ENCODE measurements at places on chromosomes 6 and 20.

GRCh38 chr6:116254297-116255056, 602 bp upstream of the TSPYL4 start:
- no peak for DNase-seq

DNA sequence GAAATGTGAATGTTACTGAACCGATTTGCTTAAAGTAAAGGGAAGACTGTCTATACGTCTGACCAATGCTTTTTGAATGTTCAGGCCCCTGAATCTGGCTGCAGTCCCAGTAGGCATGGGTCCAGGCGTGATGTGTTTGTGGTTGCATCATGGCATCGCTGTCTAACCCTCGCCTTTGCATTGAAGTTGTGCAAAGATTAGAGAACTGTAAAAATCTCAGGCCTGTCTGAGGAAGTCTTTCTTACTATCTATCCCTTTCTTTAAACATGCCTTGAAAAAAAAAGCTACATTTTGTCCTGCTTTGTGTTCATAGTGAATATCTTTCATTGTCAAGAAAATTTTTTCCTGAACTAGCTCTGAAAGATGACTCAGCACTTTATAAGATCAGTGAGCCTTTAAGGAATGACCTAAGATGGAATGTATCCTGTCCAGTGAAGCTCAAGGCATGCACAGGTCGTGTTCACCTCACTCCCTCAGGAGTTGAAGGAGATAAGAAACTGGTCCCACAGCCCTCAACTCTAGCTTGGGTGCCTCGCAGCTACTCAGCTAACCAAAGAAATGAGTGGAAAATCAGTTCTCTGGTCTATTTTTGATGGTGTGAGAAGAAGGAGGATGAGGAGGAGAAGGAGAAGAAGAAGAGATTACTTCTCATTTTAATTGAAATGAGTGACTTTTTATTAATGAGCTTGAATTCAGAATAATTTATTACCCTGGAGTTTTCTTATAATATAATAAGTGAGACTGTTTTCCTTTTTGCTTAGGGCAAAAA, 48.6 kb downstream of the TPD52L1 start:
- DNase-seq = no peak

DNA sequence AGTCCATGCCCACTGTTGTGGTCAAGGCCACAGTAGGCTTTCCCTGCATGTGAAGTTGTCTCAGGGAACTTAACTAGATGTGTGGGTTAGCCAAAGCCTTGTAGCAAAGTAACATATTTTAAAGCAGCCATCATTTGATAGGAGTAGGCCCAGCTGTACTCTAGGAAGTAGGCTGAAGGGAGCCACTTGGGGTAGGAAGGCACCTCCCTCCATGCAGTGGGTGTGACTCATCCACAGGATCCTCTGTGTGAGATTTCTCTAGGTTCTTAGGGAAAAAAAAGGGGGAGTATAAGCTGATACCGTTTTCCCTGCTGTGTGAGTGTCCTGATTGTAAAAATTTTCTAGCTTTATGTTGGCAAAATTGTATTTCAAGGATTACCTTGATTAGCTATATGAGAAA, 44.7 kb downstream of the VAPB start:
- no peak for DNase-seq

DNA sequence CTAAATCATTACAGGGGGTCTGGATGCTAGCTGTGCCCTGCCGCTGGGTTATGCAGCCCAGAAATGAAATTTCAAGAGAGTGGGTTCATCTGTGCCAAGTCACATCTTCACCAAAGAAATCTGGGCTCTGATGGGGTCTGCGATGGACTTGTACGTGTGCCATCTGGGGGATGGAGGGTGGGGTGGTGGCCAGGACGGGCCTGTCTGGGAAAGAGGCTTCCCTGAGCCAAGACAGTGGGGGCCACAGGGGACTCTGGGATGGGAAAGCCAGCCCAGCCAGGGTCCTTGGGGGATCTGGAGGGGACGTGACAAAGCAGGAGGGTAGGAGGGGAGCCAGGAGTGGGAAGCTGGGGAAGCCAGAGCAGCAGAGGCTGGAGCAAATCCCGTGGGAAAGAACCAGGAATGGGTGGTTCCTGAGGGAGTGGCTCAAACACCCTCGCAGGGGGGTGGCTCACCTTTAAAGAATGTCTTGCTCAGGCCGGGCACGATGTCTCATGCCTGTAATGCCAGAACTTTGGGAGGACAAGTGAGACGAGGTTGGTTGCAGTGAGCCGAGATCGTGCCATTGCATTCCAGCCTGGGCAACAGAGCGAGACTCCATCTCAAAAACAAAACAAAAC, 36.3 kb upstream of the SULF2 start:
- peak; percentile 30 for DNase-seq

- no peak for DNase-seq
Observed at GRCh38 chr20:63885264-63886053, 9.5 kb upstream of the DNAJC5 start.

DNA sequence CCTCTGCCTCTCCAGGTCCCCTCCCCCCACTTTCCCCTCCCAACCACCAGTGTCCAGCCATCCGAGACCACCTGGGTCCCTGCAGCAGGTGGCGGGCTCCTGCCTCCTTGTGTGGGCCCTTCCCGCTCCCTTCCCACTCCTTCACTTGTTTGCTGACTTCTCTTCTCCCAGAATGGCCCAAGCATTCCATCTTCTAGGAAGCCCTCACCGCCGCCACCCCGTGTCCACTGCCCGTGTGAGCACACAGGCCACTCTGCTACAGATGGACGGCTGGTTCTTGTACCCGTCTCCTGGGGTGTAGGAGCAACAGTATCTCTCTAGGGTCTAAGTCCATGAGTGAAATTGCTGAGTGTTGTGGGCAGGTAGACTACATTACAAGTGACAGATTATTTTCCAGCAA, 15.0 kb downstream of the BPHL start:
- no peak for DNase-seq

DNA sequence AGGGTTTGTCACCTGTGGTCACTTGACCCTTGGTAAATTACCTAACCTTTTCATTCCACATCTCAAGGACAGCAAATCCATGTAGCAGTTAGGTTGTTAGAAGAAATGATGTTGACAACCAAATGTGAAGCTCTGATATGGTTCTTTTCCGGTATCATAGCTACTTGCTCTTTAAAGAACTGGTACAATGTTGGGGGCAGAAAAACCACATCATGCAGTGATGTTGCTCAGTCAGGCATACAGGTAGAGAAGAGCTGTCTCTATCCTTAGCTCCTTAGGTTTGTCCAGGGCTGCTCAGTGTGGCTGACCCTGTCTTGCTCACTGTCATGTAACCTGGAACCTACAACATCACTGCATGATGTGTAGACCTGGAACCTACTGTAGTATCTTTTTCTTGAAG, 135.5 kb downstream of the LRRC1 start:
- DNase-seq = no peak

DNA sequence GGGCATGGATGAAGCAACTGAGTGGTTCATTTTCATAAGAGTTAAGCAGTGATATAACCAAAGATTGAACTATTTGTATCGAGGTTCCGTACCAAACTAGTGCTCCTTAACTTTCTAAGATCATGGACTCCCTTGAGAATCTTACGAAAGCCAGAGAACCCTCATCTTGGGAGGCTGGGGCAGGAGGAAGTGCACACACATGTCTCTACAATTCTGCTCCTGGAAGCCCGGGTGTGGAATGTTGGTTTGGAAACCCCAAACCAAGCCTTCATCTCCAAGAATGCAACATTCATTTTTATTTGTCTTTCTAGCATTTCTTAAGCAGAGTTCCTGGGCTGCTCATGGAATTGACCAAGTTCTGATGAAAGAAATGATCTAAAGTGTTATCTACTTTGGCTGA, 250.5 kb upstream of the PRND start:
- no peak for DNase-seq

DNA sequence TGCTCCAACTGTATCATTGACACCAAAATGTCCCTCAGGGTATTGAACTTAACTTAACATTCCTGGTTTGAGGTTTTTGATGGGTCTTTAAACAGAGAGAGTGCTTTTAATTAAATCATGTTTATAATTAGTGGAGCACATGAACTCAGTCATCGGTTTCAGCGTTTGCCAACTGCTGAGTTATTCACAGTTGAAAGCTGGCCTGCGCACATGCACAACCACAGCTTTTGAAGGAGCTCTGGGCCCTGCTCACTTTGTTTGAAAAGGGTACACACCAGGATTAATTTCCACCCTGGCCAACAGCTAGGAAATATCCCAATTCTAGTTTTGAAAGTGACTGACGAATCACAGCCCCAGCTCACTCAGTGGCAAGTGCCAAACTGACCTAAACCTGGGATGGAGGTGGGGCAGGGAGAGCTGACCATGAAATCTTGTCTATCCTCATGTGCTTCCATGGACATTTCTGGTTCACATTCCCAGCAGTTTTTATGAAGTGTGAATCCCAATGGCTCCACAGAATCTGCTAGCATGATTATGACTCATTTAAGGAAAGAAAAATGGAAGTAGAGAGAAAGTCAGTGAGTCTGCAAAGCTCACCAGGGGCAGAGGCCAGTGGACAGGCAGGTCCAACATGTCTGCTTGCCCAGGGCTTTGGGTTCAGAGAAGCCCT, 247.8 kb downstream of the FNDC1 start:
- no peak for DNase-seq

DNA sequence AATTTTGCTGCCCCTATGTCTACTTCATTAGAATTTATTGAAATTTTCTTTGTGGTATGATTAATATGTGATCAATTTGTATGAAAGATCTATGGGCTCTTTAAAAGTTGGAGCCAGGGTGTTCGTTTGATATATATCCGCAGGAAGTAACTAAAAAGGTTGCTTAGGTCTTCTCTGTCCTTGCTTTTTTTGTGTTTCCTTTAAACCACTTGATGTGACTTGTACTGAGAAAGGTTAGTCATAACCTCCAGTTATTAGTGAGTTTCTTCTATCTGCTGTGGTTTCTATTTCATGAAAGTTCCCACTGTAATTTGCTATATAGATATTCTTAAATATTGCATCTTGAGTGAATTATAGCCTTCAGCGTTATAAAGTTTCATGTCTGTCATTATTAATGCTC, 585.3 kb upstream of the ARID1B start:
- no peak for DNase-seq

DNA sequence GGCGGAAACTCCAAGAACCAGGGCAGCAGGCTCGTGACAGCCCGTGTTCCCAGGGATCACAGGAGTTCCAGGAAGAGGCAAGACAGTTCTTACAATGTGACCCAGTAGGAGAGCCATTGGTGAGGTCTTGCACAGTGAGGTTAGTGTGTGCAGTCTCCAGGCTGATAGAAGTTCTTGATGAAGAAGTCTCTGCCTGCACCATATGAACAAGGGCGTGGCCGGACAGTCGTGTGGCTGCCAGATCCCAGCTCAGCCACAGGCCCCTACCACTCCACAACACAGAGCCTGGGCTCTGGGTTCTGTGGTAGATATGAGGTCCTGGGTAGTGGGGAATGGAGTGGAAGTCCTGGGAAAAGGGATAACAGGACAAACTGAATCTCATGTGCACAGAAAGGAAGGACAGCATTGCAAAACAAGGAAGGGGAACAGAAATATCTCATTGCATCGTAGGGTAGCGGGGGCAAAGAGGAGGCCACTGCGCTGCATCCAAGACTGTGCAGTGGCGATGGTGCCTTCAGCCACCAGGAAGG, 65.2 kb downstream of the STX11 start:
- DNase-seq = no peak

GRCh38 chr6:100612094-100612493, 147.4 kb upstream of the SIM1 start:
- DNase-seq = no peak

DNA sequence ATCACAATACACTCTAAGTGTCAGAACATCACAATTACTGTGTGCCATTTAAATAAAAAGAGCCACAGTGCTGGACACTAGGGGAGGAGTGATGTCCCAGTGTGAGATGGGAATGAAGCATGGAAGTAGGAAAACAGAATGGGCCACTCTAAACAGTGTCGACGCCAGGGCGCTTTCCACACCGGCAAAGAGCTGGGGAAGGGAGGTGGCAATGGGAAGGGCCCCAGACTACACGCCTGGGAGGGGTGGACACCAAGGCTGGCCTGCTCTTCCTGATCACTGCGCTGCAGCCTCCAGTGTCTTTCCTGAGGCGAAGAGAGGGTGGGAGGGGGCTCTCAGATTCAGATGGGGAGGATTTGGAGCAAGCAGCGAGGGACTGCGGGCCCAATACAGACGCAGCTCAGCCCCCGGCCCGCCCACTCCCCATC, 75.9 kb downstream of the ERMARD start:
- no peak for DNase-seq

GRCh38 chr6:14665827-14666724, 548.5 kb downstream of the CD83 start:
- DNase-seq = no peak

DNA sequence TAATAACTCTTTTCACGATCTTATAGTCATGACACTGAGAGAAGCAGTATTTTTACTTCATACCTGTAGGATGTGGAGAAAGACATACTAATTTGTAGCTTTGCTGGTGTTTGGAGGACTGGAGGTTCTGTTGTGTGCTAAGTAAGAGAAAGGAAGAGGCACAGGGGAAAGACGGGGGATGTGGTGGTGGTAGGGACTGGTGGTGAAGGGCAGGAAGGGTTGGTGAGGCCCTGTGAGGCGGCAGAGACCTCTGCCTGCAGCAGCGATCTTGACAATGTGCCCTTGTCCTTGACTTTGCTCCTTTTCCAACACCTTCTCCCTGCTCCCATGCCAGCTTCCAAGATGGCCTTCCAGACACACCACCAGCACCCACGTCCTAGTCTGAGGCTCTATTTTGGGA, 32.6 kb upstream of the MPC1 start:
- no peak for DNase-seq

DNA sequence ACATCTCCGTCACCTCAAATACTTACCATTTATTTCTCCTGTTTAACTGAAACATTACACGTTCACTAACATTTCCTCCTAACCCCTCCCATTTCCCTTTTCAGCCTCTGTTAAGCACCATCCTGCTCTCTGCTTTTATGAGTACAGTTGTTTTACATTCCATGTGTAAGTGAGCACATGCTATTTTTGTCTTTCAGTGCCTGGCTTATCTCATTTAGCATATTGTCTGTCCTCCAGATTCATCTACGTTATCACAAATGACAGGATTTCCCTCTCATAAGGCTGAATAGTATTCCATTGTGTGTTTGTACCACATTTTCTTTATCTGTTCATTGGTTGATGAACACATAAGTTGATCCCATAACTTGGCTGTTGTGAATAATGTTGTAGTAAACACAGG, 22.7 kb downstream of the TAF11 start:
- DNase-seq = no peak

DNA sequence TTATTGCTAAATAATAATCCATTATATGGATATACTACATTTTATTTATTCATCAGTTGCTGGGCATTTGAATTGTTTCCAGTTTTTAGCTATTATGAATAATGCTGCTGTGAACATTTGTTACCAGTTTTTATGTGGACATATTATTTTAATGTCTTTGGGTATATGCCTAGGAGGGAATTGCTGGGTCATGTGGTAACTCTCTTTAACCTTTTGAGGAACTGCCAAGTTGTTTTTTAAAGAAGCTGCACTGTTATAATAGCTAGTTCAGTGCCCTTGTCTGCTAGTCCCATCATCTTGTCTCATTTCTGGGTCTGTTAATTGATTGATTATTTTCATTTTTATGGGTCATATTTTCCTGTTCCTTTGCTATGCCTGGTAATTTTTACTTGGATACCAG, 56.3 kb downstream of the FOXO3 start:
- no peak for DNase-seq

- no peak for DNase-seq
Observed at GRCh38 chr20:39146394-39146793, 184.2 kb downstream of the DHX35 start.

Measured in T47D (cell line).